ENCODE measurements at places on chromosomes 5 and 9.

GRCh38 chr5:154791535-154791934, 36.4 kb downstream of the LARP1 start:
- DNase-seq = no peak

DNA sequence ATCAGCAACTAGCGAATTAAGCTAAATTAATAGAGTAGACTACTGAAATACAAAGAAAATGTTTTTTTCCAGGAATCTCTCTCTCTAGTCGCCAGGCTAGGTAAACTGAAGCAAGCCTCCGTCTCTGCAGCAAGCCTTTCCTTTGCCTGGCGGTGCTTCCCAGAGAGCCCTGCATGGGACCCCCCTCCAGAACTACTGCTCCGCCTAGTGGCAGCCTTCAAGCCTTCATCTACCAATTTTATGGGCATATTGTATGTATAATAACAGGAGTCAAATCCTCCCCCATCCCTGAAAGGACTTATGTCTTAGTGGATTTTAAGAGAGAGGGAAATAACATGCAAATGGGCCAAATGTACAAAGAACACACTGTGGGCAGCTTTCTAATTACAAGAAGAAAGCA, 241.9 kb downstream of the SAXO1 start:
- DNase-seq = peak; percentile 29

DNA sequence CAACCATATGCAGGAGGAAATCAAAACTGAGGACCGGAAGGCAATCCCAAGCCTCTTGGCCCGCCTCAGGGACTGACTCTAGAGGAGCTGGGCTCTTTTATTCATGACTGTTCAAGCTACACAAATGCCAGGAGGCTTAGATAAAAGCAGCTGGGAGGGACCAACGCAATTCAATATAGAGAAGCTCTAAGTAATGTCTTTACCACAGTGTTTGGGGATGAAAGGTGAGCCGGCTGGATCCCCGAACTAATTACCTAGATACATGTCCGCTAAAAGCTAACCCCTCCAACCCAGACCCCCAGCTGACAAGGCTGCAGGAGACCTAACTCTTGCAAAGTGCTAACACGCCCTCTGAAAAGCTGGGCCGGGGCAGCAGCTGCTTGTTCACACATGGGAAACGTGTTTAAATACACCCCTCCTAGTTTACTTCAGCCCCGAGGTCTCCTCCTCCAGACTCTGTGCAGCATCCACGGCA, 67.5 kb downstream of the TLE1 start:
- no peak for DNase-seq

GRCh38 chr5:29697785-29698414, 1495.6 kb upstream of the CDH6 start:
- no peak for DNase-seq
